ENCODE measurements at places on chromosomes 5 and 9. TPM values are rescaled to one million over a fixed set of nuclear protein-coding genes. Genes with fewer than 3 reads are reported as not detected.

Gene OR1J2
- not detected for total RNA-seq

DNA sequence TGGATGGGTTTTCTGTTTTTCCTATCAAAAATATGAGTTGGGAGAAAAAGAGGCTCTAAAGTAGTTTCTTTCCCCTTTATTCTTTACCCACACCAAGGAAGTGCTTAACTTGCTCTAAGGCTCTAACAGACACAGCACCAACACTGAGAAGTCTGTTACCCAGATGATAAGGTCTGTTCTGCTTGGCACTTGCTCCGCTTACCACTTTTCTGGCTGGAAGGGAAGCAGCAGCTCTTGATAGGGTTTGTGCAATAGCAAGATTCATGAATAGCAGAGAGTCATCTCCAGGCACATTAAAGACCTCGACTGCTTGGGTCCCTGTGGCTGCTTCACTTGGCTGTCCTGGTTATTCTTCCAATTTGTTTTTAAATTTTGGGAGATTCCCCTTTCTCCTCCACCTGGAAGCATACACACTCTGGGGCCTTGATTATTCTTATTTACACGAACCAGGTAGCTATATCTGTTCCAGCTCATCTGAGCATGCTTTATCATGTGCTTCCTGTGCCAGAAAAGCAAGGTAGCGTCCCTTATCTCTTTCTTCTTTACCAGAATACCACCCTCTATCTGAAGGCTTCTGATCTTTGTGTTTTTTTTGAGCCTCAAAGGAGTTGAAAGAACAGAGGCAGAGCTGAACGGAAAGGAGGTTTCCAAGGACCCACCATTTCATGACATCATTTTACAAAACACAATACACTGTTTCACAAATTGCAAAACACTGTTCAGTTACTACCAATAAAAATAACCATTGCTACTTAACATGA is 24.8 kb downstream of the PPP3R2 start:
- DNase-seq: no peak

- DNase-seq: no peak
Measured at GRCh38 chr9:14327036-14327435, 13.1 kb upstream of the NFIB start.

GRCh38 chr9:89006267-89006666 is 15.0 kb downstream of the S1PR3 start:
- DNase-seq: no peak

GRCh38 chr9:127137640-127138360 is 15.4 kb upstream of the ANGPTL2 start:
- DNase-seq: no peak

GRCh38 chr5:132354381-132355139 is 14.9 kb upstream of the SLC22A5 start:
- DNase-seq: no peak

GRCh38 chr5:138439477-138440158 is 761 bp downstream of the REEP2 start:
- DNase-seq: no peak

- DNase-seq: no peak
Measured at GRCh38 chr5:177437623-177438022, 9.0 kb upstream of the PRR7 start.

GRCh38 chr9:4328723-4329122 is 28.9 kb upstream of the GLIS3 start:
- no peak for DNase-seq

- DNase-seq: no peak
Measured at GRCh38 chr5:55551904-55552303, 17.1 kb upstream of the PLPP1 start.

Gene NMUR2
- not detected for total RNA-seq

Gene ISOC1
- total RNA-seq: 113 TPM

GRCh38 chr9:136059321-136059791 is 35.7 kb downstream of the NACC2 start:
- DNase-seq: no peak

- DNase-seq: no peak
Measured at GRCh38 chr5:138140268-138140667, 1.0 kb upstream of the NME5 start.

DNA sequence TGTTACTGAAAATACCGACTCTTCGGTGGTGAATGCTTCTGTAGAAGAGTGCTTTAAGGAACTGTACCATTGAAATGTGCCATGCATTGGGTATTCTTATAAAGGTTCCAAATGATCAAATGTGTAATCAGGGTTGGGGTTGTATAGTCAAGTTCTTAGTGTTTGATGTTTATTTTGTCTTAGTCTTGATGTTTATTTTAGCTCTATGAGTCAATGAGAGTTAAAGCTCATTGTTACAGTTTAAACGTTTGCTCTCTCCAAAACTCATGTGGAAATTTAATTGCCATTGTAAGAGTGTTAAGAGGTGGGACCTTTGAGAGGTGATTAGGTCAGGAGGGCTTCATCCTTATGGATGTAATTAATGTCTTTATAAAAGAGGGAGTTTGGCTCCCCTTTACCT is 153.0 kb downstream of the FER start:
- DNase-seq: no peak

- DNase-seq: no peak
Measured at GRCh38 chr9:129280236-129280622, 102.2 kb upstream of the IER5L start.

GRCh38 chr9:78115073-78115472 is 83.5 kb upstream of the GNAQ start:
- no peak for DNase-seq

DNA sequence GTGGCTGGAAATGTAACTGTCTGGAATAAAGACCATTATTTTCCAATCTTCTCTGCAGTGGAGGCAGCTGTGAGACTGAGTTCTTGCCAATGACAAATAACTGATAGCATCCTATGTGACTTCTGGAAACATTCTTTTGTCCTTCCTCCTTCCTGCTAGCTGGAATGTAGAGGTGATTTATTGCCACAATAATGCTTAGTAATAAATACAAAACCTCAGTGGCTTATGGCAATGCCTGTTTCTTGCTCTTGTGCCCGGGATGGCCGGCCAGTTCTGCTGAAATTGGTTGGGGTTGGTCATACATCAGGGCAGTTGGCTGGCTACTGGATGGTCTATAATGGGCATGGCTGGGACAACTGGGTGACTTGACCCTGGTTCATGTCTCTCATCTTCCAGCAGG is 12.2 kb upstream of the TEX48 start:
- DNase-seq: no peak

GRCh38 chr5:97019435-97020117 is 83.7 kb downstream of the LNPEP start:
- DNase-seq: no peak

- no peak for DNase-seq
Measured at GRCh38 chr5:76425928-76426804, 23.1 kb downstream of the IQGAP2 start.

Gene TMEFF1
- not detected for total RNA-seq
